ENCODE measurements at places on chromosomes 4 and X.

DNA sequence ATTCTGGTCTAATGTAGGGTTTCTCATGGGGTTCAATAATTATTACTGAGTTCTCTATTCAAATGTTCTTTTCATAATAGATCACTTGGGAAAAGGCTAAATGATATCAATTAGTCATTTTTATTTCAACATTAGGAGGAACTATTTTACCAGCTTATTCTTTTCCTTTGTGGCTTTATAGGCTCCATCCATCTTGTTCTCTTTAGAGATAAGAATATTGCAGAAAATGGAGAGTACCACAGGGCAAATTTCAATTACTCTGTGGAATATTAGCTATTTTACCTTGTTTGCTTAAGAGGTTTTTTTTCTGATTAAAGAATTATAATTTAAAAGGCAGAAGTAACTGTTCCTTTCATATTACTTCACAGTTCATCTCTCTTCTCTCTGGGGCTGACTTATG is 55.8 kb downstream of the MAP9 start:
- no peak for DNase-seq

- DNase-seq = no peak
These were observed 10.1 kb downstream of the FGFRL1 start for GRCh38 chr4:1021386-1022050.

DNA sequence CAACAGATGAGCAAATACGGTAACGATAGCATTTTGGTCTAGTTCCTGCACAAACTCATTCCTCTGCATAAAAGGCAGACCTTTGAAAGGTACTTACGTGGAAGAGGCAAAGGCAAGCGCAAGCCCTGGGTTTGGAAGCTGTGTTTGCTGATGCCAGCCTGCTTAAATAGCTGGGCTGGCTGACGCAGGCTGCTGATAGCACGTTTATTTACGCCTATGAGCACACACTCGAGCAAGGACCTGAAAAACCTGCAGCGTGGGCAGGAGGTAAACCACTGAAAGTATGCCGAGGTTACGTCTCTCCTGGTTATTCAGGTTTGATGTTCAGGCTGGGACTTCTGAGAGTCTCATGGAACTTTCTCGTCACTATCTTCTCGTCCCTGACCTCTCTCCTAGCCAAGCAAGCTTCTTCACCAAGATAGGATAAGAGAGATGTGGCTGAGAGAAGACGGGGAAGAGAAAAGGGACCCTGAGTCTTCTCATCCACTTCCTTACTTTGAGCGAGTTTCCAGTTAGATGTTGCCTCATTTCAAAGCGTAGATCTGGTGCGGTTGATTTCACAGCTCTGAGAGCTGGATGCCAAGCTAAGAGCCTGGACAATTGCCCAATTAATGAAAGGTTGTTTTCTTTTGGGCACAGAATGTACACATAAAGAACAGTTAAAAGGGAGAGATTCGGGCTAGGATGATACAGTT is at the start of gene HOPX:
TSS of gene HOPX (minus strand) at position 139 of the 695 bp plus-strand sequence. CDS start 23,480 bp downstream, outside the sequence.
- no peak for DNase-seq

DNA sequence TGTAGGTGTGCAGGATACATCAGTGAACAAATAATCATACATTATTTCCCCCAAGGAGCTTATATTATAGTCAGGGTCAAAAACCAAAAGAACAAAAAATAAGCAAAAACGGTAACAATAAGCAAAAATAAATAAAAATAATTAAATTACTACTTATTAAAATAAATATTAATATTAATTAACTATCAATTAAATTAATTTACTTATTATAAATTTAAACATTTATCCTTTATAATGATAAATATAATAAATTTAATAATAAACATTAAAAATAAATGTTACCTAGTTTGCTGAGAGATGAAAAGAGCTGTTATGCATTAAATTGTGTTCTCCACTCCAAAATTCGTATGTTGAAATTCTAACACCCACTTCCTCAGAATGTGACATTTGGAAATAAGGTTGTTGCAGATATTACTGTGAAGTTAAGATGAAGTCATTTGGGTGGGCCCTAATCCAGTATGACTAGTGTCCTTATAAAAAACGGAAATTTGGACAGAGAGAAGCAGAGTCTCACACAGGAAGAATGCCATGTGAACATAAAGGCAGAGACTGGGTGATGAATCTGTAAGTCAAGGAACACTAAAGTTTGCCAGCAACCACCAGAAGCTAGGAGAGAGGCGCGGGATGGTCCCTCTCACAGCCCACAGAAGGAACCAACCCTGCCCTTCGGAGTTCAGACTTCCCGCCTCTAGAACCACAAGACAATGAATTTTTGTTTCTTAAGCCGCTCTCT is 67.2 kb upstream of the IBSP start:
- DNase-seq = no peak

DNA sequence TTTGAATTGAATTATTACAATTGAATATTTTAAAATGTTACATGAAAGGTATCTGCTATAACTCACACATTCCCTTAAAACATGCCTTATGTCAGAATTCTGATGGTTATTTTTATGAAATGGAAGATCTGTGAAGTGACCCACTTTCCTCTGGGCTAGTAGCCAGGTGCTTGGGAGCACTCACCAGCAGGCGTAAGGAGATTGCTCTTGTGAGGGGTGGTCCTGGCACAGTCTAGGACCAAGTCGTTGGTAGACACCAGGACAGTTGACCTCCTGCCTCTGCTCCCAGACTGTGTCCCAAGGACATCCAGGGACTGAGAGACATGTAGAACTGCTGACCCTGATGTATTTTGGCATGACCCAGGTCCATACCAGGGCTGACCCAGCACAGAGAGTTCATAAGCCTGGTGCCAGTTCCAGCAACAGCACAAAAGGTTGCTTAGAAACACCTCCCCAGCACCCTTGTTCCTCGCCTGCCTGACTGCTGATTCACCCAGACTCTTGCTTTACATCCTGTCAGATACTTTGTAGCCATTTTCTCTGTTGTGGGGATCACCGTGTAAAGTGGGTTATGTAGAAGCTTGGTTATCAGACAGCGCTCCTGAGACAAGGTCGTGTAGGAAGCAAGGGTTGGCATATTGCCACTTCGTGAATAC is 48.5 kb downstream of the NELFA start:
- DNase-seq = no peak

DNA sequence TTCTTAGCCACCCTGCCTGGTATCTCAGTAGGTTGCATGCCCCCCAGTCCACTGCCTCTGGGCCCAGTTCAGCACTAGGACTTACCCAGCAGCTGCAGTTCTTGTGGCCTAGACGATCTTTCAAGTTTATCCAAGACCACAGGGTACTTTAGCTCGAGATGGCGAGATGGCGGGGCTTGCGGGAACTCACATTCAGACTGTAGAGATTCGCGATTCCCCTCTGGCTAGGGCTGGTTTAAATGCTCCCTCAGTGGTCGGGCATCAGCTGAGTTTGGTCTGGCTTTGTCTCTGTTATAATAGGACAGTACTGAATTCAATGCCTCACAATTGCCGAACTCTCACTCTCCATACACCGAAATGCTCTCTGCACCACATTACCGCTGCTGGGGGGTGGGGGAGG is 18.4 kb upstream of the RFC1 start:
- DNase-seq = no peak

GRCh38 chr4:41600243-41600912 is 62.4 kb downstream of the LIMCH1 start:
- DNase-seq = no peak

- no peak for DNase-seq
These were observed 753.3 kb downstream of the ADGRL3 start for GRCh38 chr4:61953386-61953785.

GRCh38 chr4:70000711-70001110 is 4.9 kb downstream of the STATH start:
- DNase-seq = no peak

- no peak for DNase-seq
These were observed 44.0 kb upstream of the MXD4 start for GRCh38 chr4:2305766-2306501.

GRCh38 chrX:675955-676295 is 45.3 kb downstream of the SHOX start:
- DNase-seq = no peak

GRCh38 chrX:69959712-69960111 is 90.0 kb downstream of the AWAT2 start:
- no peak for DNase-seq

- DNase-seq = no peak
These were observed 125.3 kb upstream of the PABPC4L start for GRCh38 chr4:134326866-134327265.

GRCh38 chr4:98110214-98110613 is 33.1 kb downstream of the STPG2 start:
- DNase-seq = no peak

DNA sequence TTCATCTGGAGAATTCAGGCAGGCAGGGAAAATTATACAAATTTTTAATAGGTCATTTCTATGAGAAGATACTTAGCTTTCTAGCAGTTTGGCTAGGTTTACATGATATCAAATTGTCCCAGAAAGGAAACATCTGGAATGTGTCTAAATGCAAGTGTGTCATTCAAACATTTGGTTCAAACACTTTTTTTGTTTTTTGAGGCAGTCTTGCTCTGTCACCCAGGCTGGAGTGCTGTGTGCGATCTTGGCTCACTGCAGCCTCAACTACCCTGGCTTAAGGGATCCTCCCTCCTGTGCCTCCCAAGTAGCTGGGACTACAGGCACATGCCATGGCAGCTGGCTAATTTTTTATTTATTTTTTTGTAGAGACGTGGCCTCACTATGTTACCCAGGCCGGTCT is 31.6 kb downstream of the SPARCL1 start:
- no peak for DNase-seq

- no peak for DNase-seq
These were observed 92.5 kb downstream of the SORBS2 start for GRCh38 chr4:185719500-185719858.

DNA sequence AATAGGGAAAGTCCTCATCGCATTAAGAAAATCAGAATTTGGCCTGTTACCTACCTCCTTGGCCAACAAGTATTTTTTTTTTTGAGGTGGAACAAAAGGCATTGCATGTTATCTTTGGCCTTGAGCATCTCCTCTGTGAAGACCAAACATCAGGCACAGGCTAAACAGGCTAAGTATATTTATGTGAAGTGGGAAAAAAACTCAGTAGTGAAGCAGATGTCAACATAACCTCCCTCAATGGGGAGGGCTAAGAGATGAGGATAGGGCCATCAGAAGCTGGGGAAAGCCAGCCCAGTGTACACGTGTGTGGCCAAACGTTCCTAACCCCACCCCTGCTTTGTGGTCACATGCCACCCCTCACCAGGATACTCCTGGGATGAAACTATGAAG is 102.5 kb downstream of the FNIP2 start:
- DNase-seq = no peak

DNA sequence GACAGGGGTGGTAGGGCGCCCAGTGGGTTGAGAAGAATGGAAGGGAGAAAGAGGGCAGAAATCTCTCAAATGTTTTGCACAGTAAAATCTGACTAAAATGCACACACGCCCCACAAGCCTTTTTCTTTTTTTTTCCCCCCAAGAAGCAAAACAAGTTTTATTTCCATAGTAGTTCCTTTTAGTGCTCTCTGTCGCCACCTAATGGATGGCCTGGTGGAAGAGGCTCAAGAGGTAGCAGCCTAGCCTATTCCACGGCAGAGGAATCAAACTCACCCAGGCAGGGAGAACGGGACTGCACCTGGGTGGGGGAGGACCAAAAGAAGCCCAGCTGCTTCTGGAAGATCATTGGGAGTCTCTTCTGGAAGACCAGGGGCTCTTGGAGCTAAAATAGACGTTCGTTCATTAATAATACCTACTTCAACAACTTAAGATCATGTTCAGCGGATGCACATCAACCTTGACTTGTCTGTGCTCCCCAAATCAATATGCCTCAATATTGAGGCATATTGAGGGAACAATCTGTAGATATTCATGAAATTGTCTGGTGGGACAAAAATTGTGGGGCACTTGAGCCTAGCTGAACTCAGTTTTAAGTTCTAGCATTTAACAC is 31.6 kb upstream of the IRAK1 start:
- DNase-seq = peak; percentile 14

DNA sequence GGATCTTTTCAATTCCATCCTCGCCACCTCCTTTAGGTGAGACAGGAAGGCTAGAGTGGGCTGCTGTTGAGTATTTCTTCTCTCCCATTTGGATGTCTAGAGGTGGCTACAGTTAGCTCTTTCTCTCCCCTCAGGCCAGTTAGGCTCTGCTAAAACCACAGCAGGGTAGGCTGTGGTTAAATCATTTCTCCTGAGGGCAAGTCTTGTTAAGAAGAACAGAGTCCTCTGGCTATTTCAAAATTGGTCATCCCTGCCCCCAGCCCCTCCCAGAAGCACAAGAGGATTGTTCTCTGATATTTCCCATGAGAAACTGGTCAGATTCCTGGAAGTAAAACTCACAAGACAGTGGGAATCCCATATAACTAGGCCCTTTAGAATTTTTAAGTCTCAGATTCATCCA is 1359.5 kb downstream of the TECRL start:
- DNase-seq = no peak

GRCh38 chr4:25875281-25875745 is 12.5 kb upstream of the SEL1L3 start:
- DNase-seq = no peak

DNA sequence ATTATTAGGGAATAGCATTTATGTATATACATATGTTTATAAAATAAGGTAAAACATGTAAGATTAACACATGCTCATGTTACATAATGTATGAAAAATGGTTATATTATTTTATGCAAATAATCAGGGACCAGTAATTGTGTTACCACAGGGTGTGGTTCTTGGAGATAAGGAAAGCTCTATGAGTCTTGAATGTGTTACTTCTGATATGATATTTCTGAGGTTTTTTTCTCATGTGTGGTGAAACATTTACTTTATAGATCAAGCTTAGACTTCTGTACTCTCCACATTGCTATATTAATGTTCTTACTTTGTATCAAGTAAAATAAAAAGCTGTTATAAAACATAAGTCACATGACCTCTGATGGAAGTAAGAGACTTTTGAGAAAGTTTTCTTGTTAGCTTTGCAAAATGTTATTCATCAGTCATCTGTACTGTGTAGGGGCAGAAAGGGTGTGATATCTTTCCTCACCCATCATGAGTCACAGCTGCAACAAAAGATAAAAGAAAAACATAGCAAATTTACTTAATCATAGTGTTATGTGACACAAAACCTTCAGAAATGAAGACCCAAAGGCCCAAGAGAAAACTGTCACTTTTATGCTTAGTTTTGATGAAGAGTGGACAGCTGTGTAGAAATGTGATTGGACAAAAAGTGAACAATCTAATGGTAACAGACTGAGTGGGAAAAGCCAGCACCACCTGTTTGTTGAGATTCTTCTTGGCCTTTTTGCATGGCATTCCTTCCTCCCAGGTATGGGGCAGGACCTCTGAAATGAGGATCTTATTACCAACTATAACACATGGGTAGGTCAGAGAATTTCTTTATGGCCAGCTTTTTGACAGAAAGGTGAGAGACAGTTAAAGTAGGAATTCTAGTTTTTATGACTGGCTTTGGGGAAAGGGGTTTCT is 632.3 kb downstream of the PDHA2 start:
- DNase-seq = no peak

GRCh38 chrX:31603411-31604120 is 531.7 kb upstream of the FTHL17 start:
- DNase-seq = no peak

GRCh38 chr4:20983763-20984575 is 283.7 kb downstream of the PACRGL start:
- DNase-seq = peak; percentile 12

DNA sequence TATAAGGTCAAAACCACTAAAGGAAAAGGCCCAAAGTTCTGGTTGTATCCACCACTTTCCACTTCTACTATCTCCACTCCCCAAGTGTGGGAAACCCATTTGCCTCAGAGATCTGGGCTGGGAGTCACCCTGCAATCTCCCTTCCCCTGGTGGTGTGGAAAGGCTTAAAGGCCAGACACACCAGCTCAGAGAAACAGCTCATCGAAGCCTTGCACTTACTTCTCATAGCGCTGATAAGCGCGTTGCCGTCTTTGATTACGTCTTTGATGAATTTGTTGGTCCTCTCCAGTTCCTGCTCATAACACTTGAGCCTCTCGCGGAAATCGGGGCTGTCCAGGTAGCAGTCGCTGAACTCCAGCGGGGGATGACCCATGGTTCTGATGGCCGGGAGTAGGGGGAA is 647 bp downstream of the OPHN1 start:
- DNase-seq = no peak
